ENCODE measurements at places on chromosomes 16 and 17.

DNA sequence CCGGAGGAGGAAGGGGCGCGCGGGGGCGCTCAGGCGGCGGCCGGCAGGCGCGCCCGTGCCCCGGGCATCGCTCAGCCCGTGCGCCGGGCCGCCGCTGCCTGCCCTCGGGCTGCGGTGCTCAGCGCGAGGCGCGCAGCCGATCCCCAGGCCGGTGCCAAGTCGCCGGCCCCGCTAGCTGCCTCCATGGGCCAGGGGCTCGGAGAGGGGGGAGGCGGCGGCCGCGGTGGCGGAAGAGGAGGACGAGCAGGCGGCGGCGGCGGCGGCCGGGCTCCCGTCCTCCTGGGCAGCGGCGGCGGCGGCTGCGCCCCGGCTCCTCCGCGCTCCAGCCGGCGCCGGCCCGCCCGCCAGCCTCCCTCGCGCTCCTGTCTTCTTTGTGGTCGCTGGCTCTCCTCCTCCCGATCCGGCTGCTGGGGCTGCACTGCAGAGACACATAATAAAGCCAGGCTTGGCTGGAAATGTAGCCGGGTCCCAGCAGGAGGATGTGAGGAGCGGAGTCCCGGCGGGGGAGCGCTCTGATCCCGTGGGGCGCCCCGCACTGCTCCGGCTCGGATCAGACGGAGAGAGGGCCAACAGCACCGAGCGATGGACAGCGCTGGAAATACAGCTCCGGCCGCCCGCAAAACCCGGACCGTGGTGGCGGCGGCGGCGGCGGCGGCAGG, 889 bp upstream of the ZNF423 start:
- no peak for DNase-seq

- no peak for DNase-seq
Measured at GRCh38 chr17:74950207-74950606, 14.5 kb downstream of the OTOP3 start.

- DNase-seq: no peak
Measured at GRCh38 chr17:37693328-37693727, 50.1 kb upstream of the DDX52 start.

GRCh38 chr17:45410144-45411091, 22.3 kb downstream of the ARHGAP27 start:
- no peak for DNase-seq

DNA sequence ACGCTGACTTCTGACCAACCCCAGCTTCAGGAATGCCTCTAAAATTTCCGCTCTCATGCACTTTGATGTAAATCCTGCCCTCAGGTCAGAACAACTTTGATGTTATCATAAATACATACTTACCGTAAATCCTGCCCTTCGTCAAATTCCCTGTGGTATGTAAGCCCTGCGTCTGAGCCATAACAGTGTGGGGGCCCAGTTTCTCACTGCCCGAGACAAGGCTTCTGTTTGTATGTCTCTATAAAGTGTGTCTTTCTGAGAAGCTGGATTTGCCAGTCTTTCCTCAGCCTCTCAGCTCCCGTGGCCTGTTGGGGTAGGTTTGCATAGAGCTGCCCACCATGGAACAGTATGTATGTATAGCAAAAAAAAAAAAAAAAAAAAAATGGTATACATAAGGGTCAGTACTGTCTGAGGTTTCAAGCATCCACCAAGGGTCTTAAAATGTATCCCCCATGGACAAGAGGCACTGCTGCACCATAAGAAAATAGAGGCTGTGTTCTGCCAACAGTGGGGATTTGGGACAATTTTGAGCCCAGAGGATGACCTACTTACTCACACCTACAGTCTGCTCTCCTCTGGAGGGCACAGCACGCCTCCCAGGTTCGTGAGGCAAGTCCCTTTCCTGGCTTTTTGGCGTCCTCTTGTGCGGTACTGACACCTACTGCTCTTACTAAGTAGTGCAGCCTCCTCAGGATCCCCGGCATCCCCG, 17.5 kb downstream of the PRMT7 start:
- DNase-seq: no peak

GRCh38 chr16:28555561-28555960, 1.8 kb downstream of the SGF29 start:
- no peak for DNase-seq

DNA sequence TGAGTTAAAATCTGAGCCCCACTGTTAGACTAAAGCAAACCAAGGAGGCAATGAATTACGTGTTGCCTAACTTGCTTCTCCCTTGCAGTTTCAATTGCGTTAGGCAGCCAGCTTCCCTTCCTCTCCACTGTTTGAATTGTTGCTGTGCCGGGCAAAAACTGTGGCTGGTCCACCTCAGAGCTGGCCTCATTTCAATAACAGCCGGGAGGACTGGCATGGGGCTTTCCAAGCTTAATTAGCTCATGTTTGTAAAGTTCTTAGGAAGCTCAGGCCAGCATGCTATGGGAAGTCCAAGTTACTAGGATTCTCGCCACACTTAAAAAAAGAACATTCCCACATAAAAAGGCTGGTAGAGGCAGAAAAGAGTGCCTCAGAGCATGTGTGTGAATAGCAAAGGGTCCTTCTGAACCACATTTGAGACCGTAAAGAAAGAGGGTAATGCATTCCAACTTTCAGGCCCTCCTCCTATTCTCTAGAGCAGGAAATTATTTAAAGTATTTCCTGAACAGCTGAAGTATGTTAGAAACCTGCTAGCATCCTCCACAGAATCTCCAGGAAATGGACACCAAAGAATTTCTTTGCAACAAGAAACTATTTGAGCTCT, 79.0 kb upstream of the SMURF2 start:
- DNase-seq: no peak

DNA sequence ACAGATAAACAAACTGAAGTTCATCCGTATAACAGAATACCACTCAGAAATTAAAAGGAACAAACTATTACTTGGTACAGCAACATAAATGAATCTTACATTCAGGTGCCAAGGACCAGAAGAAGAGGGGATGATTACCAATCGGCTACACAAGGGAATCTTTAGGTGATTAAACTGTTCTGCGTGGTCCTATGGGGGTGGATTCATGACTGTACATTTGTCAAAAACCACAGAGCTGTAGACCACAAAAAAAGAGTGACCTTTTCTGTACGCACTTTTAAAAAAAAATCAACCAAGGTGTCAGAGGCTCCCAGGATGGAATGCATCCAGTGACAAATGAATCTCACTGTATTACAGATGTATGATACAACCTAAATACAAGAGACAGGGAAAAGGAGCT, 110.8 kb downstream of the CDYL2 start:
- no peak for DNase-seq

DNA sequence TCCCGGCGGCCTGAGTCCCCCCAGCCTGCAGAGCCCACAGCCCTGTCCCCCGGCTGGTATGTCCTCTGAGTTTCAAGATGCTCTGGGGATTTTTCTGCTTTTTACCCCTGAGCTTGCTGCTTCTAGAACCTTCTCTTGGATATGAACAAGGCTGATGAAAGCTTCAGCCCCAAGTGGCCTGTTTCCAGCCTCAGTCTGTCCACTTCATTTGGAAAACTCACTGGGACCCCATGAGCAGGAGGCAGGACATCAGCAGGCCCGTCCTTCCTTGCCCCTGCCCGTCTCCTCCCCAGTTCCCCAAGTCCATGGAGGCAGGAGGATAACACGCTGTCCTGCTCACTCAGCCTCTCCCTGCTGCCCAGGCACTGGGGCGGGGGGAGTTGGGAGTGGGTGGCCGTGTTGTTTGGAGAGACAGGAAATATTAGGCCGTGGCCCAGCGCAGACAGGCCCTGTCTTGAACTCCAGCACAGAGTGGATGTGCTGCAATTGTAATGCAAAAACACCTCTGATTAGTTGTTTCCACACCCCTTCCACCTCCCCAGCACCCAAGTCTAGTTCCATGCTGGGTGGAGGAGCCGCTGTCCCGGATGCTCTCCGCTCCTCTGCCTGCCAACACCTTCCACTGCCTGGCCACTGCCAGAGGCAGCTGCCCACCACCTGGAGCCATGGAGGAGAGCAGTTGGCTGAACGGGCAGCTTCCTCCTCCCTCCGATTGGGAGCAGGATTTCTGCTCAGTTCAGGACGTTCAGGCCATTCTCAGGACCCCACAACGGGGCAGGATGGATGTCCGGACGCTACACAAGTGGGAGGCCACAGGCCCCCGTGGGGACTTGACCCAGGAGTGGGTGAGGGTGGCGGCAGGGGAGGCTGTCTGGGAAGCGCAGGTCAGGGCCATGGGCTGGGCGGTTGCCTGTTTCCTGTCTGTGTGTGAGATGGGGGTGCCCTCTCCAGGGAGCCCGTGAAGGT, 216.9 kb upstream of the GSE1 start:
- no peak for DNase-seq

GRCh38 chr16:2404099-2404498, 25.1 kb upstream of the CCNF start:
- no peak for DNase-seq

DNA sequence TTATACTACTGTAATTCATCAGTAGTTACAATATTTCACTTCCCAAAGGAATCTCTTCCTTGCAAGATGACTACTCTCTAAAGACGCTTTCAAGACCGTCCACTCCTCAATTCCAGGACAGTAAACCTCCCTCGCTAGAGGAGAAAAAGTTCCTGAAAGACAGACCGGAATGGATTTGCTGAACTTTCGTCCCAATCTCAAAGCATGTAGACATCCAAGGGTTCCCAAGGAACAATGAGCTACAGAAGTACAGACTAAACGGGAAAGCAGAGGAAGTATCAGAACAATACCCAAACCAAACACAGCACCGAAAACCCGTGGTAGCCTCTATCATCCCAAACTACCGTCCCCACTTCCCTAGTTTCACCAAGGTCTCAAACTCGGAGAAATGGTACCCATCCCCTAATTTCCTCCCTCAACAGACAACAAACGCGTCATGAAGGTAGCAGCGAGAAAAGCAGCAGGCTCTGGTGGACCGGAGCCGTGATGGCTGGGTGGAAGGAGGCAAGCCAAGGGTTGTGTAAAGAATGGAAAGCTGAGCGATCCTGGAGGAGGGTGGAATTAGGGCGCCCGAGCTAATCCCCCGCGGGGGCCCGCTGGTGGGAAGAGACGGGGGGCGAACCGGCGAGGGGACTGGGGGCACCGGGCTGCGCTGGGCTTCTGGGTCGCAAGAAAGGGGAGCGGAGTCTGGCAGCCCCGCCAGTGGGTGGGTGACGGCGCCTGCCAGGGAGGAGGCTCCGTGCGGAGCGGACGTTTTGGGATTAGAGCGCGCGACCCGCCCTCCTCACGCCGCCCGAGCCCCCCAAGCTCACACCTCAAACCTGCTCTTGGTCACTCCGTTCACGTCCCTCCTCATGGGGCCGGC, 647 bp downstream of the FBXL20 start:
- no peak for DNase-seq

DNA sequence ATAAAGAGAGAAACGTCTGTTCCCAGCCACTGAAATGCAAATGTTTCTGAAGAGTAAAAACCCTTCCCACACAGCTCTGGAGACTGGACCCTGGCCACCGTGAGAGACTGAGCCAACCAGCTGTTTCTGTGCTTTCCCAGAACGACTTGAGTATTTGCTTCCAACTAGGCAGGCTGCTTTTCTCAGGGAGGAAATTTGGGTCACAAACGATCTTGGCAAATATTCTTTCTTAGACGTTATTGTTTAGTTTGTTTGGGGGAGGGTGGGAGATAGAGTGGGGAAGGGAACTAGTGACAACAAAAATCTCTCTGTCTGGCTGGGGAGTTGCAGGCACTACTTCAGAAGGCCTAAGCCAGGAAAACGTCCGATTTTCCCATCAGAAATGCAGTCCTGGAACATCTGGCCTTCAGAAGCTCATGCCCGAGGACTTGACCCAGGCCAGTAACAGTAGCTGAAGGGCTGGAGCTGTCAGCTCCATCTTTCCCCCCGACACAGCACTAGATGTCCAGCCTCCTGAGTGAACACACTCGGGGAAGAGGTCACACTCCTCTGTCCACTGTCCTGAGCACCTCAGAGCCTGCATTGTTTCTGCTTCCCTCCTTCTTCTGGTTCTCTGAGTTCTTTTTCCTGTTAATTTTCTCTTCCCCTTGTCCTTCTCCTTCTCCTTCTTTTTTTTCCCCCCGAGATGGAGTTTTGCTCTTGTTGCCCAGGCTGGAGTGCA, 4.0 kb downstream of the CCDC92B start:
- DNase-seq: no peak
